ENCODE measurements at places on chromosomes 2 and 18.

DNA sequence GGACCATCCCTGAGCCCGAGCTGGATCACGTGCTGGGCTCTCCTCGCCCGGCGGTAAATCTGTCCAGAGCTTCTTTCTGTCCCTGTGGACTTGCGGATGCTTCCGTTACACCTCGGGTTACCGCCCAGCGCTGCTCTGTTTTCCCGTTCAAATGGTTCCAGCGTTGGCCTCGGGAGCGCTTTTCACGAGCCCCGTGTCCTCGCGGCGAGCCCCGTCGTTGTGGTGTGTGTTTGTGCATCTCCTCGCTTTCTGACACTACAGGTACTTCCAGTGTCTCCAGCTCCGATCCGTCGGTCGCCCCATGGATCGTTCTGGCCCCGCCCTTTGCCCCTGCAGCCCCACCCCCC lies 77.4 kb downstream of the RTP5 start:
- no peak for DNase-seq

- no peak for DNase-seq
Measured at GRCh38 chr18:71450257-71450656, 1093.9 kb downstream of the CBLN2 start.

DNA sequence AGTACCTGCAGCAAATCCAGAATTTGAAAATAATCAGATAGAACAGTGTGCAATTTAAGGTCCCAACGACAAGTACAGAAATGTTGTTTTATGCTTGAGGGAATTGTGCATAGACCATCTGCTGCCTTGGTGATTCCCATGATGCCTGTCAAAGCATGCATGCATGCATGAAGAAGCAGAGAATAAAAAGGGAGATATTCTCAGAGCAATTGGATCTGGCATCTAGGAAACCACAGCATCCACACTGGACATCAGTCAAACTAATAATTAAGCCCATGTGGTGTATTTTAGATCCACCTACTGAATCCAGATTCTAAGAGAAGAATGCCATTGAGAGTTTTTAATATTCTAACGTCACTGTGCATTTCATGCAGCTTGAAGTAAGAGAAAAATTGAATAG lies 361.2 kb downstream of the FSIP2 start:
- no peak for DNase-seq

- DNase-seq: no peak
Measured at GRCh38 chr2:50328680-50329079, 703.3 kb downstream of the NRXN1 start.

- no peak for DNase-seq
Measured at GRCh38 chr2:231039821-231040364, 2.6 kb downstream of the C2orf72 start.

DNA sequence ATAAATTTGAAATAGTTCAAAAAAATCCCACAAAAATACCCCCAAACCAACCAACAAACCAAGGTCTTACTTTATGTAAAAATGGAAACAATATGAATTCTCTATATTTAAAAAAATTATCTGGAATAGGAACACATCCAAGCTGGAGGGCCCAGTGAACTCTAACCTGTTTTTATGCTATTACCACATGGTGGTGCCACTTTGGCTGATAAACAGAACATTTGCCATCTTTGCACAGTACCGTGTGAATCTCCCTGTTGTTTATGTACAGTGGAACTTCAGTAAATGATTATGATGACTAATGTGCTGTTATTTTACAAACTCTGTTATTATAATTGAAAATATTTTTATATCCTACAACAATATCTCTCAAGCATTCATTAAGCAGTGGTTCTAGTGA lies 145.3 kb upstream of the SMAD7 start:
- DNase-seq: no peak

DNA sequence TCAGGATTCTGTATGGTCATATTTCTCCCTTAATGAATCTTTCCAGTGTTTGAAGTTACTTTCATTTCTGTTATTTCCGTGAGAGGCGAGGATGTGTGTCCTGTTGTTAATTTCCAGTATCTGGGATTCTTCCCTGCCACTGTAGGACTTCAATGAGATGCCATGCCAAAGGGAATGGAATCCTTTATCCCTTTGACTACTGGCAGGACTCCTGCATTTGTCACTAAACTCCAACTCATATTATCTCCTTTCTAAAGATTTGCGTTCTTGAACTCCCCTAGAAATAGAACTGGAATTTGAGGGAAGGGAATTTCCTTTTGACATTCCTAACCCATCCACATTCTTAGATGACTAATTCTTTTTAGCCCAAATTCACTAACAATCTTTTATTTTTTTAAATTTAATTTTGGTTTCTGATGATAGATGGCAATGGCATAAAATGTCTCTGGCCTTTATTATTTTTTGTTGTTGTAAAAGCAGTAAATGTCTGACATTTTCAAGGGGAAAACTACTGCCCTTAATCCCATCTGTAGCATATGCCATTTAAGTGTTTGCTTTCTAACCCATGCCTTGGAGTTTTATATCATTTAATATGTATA lies 87.8 kb upstream of the EML6 start:
- no peak for DNase-seq

DNA sequence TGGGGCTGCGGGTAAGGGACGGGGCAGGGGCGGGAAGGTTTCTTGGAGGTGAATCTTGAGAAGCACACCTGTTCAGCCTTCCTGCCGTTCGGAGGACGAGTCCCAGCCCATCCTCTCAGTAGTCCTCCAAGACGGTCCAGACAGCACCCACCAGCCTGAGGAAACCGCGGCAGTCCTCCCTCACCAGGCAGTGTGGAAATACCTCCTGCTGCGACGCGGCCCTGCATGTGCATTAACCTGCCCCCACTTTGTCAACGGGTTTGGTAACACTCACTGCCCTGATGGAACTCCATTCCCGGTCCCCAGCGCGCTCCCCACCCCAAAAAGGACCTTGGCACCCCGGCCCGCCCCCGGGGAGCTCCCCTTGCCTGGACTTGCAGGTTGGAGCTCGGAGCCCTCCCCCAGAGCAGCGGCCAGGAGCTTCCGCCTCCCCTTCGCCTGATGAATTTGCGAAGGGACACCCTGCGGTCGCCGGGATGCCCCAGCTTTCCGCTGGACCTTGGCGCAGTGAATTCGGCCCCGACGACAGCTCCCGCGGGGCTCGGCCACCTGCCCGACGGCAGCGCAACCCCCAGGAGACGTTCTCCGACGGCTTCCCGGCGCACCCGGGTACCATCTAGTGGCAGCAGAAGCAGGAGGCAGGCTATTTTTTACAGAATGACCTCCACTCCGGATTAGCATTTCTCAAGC lies 31.5 kb downstream of the ACVR1C start:
- peak; percentile 47 for DNase-seq

DNA sequence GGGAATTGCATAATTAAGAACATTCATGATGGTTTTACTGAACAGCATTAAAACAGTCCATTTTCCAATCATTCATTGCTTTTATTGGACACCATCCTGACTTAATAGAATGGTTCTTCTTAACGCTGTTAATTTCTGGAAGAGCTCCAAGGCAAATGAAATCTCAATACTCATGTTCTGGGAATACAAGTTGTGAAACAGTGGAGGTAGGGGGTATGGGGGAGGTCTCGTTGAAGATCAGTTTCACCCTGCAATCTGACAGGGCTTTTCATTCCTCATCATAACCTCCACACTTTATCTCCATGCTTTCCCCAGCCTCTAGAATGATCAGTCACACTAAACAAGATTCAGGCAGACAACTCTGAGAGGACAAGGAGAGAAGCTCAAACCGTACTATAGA lies 113.6 kb downstream of the ETAA1 start:
- no peak for DNase-seq

GRCh38 chr2:25491966-25492532 lies 150.3 kb upstream of the DNMT3A start:
- no peak for DNase-seq

DNA sequence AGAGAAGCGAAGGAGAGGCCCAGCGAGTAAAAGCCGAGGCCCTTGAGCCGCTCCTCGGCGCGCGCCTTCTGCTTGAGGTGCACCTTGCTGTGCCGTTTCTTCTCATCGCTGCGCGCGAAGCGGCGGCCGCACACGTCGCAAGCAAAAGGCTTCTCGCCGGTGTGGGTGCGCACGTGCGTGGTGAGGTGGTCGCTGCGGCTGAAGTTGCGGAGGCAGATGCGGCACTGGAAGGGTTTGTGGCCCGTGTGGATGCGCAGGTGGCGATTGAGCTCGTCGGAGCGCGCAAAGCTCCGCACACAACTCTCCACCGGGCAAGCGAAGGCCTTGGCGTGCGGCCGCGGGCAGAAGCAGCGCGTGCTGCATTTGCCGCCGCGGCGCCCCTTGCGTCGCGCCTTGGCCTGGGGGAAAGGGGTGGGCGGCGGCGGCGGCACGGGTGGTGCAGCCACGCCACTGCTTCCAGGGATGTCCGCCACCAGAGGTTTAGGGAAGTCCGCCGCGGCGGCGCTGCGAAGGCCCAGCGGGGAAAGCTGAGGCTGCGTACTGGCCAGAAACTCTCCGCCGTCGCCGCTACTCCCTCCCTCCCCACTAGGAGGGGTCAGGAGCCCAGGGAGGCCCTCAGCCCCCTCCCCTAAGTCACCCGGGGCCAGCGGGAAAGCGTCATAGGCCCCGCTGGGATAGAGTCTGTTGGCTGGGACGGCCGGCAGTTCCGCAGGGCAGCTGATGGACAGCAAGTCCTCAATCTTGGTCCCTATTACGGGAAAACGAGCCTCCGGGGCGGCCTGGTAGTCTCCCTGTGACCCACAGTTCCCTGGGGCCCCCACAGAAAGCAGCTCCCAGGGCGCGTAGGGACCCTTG lies 1.7 kb downstream of the EGR4 start:
- peak; percentile 53 for DNase-seq

GRCh38 chr18:55582325-55582724 lies 5.7 kb downstream of the TCF4 start:
- DNase-seq: no peak

GRCh38 chr2:17912266-17912691 lies 33.8 kb downstream of the KCNS3 start:
- no peak for DNase-seq

DNA sequence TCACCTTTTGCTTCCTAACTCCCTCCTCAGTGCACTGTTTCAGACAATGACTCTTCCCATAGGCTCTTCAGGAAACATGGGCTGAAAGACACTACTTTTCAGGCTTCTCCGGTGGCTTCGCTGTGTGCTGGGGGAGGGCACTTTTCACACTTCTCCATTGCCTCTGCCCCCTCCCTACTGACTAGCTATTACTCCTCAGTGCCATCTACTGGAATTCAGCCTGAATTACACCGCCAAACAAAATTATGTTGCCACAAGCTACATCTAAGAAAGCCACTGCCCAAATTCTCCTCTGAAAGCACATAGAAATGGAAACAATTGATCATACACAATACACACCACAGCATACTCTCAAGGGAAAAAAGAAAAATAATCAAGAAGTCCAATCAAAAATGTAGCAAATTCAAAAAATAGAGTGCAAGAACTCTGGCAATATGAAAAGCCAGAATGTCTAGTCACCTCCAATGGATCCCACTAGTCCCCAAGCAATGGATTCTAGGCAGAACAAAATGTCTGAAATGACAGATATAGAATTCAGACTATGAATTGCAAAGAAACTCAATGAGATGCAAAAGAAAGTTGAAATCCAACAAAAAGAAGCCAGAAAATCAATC lies 1139.4 kb upstream of the GYPC start:
- no peak for DNase-seq

GRCh38 chr2:142897807-142898206 lies 20.3 kb downstream of the KYNU start:
- DNase-seq: no peak

DNA sequence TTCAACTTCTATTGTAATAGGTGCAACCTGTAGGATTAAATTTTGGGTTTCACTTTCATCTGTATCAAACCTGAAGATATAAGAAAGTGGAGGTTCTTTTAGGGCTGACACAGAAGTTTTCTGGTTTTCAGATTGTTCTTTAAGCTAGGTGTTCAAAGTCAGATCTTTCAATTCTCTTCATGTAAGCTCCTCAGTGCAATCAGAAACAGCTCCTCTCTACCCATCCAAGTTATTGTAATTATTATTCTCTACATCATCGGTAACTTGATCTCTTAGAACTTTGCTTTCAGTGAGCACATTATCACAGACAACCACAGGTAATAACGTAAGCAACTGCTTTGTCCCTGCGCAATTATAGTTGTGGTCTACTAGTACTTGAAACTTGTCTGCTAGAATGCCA lies 179.4 kb downstream of the MYCN start:
- no peak for DNase-seq

DNA sequence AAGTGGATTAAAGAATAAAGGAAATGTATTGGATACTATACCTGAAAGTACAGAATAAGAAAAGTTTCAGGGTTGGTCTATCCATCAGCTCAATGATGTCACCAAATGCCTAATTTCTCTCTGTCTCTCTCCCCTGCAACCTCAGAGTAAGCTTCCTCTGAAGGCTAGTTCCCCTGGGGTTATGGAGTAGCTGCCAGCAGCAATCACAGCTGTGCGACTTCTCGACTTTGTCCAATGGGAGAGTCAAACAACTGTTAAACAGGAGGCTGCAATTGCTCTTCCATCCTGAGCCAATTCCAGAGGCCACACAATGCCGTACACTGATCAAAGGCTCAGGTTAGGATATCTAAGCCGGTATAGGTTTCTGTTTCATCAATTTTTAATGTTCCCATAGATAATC lies 95.3 kb upstream of the FANCL start:
- no peak for DNase-seq

DNA sequence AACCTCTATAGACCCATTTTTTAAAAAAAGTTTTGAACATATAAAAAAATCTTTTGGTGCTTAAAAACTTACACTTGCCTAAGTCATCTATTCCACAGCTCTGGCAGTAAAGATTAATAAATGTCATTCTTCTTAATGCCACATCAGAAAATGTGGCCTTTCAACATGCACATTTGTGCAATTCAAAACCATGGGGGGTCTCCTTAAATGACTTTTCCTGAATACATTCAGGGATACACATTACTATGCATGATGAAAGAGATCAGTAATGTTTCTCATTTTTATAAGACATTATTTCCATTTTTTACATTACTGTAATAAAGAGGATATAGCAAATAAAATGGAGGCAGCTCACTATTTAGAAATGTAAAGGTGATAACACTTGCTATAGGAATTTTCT lies 142.3 kb downstream of the RBM43 start:
- DNase-seq: no peak
